ENCODE measurements at places on chromosomes 12 and 14.

DNA sequence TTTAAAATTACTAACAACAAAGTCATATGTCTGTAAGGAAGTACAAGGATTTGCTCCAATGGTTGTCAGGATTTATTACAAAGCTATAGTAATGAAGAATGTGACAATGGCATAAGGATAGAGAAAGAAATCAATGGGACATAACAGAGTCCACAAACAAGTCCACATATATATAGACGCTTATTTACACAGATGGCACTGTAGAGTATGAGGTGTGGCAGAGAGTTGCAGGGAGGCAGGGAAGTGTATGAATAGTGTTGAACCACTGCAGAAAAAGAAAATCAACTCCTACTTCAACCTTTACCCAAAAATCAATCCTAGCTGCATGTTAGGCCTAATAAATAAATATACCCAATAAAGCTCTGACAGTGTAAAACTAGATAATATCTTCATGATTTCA is 21.3 kb downstream of the SOS2 start:
- DNase-seq: no peak

DNA sequence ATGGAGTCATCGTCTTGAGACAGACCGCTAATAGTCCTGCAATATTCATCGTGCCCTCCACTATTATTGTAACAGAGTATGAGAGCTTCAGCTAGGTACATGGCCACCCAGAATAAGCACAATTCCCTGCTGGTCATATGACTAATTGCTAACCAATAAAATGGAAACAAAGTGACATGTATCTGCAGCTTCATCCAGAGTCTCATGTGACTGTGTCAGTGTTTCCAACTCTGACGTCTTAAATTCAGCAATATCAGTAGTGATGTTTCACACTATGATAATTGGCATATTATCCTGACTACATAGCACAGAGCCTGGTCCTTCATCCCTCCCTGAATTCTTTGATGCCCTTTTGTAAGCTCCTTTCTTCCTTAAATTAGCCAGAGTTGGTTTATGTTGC is 167.4 kb downstream of the RPS29 start:
- no peak for DNase-seq

GRCh38 chr12:115519359-115519758 is 758.1 kb downstream of the MED13L start:
- DNase-seq: no peak

DNA sequence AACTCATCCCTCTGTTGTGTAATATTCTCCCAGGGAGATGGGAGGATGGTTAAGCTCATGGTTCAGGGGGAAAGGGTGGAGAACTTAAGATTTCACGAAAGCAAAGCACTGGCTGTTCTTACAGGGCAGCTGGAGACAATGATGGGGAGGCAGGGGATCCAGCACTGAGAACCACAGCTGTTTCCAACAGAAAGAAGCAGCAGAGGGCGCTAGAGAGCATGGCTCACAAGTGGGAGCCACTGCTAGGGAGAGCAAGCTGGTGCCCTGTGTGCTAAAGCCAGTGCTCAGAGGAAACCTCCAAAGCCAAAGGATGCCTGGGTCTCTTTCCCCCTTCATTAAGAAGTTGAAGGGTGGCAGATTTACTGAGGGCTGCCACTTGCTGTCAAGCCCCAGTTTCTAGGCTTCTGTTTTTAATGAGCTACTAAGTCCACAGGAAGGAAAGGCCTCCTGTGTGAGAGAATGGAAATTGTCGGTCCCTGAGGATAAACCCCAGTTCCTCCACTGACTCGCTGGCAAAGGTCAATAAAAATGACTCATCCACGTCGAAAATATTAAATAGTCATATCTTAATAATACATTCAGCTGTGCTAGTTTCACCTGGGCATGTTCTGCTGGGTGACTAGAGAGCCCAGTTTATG is 199.7 kb downstream of the ANO2 start:
- DNase-seq: peak; percentile 79

- no peak for DNase-seq
These were observed 29.6 kb downstream of the FOXN4 start for GRCh38 chr12:109279525-109279924.
